AG10803 (cell line): ENCODE measurements at places on chromosomes 1 and 21.

GRCh38 chr1:54787604-54788003 lies 13.5 kb downstream of the TTC22 start:
- no peak for DNase-seq

- DNase-seq = no peak
These were observed 103.2 kb upstream of the KRTAP19-8 start for GRCh38 chr21:31141389-31142000.

- no peak for DNase-seq
These were observed 4.0 kb downstream of the SSX2IP start for GRCh38 chr1:84686223-84686622.

- DNase-seq = peak; percentile 94
These were observed 36.8 kb downstream of the CDC7 start for GRCh38 chr1:91537281-91537986.

DNA sequence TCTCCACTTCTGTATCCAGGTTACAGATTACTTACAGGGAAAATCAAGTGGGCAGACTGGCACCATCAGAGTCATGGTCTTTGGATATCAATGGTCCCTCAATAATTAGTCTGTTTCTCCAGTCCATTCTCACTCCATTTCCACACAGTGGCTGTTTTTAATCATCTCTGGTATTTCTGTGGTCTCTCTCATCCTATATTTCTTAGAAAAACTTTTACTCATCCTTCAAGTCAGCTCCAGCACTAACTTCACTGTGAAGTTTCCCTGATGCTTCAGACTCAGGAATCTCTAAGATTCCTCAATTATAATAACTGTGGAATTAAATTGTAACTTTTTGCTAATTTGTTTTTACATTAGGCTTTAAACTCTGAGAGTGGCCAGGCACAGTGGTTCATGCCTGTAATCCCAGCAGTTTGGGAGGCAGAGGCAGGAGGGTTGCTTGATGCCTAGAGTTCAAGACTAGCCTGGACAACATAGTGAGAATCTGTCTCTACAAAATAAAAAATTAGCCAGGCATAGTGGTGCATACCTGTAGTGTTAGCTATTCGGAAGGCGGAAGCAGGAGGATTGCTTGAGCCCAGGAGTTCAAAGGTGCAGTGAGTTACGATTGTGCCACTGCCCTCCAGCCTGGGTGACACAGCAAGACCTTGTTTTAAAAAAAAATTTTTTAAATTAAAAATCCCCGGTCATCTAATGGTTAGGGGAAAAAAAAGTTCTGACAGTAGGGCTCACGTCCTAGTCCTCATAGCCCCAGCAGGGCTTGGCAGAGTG lies 10.6 kb downstream of the CD160 start:
- DNase-seq = peak; percentile 64

- peak; percentile 9 for DNase-seq
These were observed 1.1 kb downstream of the ZSWIM5 start for GRCh38 chr1:45205011-45205909.

GRCh38 chr1:165954940-165955339 lies 127.5 kb downstream of the UCK2 start:
- DNase-seq = peak; percentile 89

DNA sequence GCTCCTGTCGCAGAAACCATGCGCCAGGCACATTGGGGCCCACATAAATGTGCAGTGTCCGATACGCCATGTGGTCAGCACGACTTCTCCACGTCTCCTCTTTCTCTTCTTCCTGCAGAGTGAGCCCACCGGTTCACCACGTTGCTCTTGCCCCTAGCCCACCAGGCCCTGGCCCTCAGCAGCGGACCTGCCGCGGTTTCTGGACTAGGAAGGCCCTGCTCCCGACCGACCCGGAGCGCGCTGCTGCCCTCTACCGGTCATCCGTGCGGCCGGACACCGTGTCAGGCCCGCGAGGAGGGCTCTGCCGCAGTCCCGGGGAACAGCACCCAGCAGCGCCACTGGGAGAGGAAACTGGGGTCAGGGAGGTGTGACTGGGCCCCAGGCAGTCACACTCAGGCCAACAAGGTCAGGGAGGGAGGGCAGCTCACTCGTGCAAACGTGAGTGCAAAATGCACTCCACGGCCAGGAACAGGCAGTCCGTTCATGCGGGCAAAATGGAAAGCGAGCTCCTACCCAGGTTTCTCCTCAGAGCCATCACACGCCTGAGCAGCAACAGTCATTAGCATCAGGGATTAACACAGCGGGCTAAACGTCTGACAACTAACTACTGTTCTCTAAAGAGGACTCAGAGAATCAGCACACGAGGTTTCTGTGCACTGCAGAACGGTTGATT lies 13.7 kb downstream of the TLR5 start:
- DNase-seq = peak; percentile 31

- DNase-seq = no peak
These were observed 288.3 kb downstream of the TGFB2 start for GRCh38 chr1:218633238-218633988.

DNA sequence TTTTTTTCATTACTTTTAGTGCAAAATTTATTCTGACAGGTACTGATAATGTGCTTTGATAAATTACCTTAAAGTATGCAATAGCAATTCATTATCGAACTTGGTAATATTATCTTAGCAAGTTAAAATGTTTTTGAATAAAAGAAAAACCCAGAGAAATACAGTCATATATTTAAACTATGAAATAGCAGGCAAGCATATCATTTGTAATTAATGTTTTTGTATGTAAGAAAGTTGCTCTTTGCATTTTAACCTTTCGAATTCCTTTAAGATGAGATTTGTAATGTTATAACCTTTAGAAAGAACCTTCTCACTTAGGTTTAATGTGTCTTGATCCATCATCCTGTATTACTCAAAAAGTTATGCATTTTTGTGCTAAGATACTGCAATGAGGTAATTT lies 585.6 kb downstream of the PTBP2 start:
- no peak for DNase-seq

DNA sequence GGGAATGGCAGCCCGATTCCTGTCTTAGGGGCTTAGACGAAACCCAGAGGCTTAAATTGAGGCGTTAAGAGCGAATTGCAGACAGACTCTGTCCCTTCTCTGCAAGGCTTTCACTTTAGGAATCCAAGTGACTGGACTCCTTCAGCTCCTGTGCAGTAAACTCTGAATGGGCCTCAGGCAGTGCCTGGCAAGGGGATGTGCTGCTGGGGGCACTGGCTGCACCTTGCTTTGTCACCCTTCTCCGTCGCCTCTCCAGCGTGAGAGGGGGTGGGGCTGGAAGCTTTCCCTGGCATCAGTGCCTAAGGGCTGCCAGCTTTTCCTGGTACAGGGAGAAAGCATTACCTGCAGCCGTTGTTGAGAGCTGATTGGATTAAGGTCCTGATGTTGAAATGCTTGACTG lies 39.9 kb upstream of the NFASC start:
- no peak for DNase-seq

GRCh38 chr1:160835751-160836150 lies 26.9 kb downstream of the CD244 start:
- DNase-seq = no peak

GRCh38 chr1:221439747-221440501 lies 302.0 kb downstream of the DUSP10 start:
- DNase-seq = peak; percentile 95

- peak; percentile 59 for DNase-seq
These were observed 16.7 kb downstream of the SNIP1 start for GRCh38 chr1:37537378-37537777.

- DNase-seq = no peak
These were observed 1.1 kb downstream of the TFF2 start for GRCh38 chr21:42349420-42350317.

GRCh38 chr21:34989337-34990151 lies 59.6 kb downstream of the RUNX1 start:
- no peak for DNase-seq

GRCh38 chr1:94627771-94628498 lies 86.4 kb upstream of the F3 start:
- no peak for DNase-seq

DNA sequence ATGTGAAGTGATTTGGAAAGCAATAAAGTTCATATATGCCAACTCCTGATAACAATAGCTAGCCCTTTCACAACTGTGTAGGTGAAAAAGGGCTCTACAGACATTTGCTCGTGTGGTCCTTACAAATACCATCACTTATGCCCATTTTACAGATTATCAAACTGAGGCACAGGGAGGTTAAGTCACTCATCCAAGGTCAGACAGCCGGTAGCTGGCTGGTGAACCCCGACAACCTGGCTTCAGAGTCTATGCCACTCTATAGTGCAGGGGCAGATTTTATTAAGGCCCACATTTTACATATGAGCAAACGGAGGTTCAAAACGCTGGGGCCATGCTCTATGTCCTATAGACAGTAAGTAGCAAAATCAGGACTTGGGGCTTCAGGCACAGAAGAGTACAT lies 280.5 kb downstream of the RRAGC start:
- DNase-seq = no peak

DNA sequence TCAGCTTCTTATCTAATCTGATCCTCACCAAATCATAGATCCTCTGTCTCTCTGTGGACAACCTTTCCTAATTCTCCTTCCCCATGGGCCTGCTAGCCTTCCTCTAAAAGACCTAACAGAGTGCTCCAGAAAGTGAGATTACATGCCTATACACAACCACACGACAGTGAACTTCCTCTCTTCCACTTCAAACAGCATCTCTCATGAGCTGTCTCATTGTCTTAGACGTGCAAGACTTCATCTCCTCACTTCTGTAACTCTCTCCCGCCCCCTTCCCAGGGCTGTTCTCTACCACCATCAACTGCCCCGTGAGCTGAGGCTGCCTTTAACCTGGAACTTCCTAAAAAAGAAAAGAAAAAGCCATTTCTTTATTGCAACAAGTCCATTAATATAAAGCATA lies 14.1 kb upstream of the A3GALT2 start:
- no peak for DNase-seq

- DNase-seq = peak; percentile 14
These were observed 82.4 kb upstream of the GPR88 start for GRCh38 chr1:100455478-100456072.

- DNase-seq = no peak
These were observed 112.9 kb downstream of the PTPN14 start for GRCh38 chr1:214438530-214438929.

- no peak for DNase-seq
These were observed 61.4 kb downstream of the MAGI3 start for GRCh38 chr1:113451710-113452109.

- no peak for DNase-seq
These were observed 13.9 kb downstream of the SH3BP5L start for GRCh38 chr1:248811514-248812490.

GRCh38 chr1:8395433-8395866 lies 77.5 kb downstream of the SLC45A1 start:
- DNase-seq = no peak

- DNase-seq = no peak
These were observed 29.1 kb downstream of the PLPP3 start for GRCh38 chr1:56550138-56550858.

- peak; percentile 39 for DNase-seq
These were observed 2.2 kb upstream of the G0S2 start for GRCh38 chr1:209672705-209673630.

- no peak for DNase-seq
These were observed 10.3 kb downstream of the TTC34 start for GRCh38 chr1:2791027-2791760.

GRCh38 chr1:85480566-85480965 lies 15.6 kb upstream of the DDAH1 start:
- no peak for DNase-seq

GRCh38 chr1:221696718-221697461 lies 45.0 kb downstream of the DUSP10 start:
- DNase-seq = no peak

DNA sequence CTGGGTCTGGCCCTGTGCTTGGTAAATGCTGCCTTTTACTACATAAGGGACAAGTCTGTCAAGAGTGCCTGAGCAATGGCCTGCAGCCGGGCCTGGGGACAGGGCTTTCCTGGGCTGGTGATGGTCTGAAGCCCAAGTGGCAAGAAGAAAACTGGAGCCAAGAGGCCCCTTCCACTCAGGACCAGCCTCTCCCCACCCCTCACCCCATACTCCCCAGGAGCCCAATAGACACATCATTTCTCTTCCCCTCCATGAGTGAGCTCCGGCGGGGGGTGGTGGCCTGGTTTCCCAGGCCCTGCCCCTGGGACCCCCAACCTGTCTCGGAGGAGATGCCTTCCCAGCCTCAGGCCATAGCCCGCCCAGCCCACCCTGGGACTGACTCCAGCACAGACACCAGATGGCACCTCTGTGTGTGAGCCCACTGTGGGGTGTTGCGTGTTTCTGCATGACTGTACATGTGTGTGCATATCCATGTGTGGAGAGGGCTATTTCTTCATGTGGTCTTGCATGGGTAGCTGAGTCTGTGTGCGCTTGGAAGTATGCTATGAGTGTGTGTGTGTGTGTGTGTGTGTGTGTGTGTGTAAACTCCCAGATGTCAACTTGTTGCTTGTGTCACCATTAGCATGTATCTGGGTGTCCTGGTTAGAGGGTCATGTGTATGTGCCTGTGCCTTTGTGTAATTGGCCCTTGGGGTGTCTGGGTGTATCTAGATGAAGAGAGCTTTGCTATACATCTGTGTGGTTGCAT lies 14.3 kb upstream of the LRP8 start:
- DNase-seq = no peak

DNA sequence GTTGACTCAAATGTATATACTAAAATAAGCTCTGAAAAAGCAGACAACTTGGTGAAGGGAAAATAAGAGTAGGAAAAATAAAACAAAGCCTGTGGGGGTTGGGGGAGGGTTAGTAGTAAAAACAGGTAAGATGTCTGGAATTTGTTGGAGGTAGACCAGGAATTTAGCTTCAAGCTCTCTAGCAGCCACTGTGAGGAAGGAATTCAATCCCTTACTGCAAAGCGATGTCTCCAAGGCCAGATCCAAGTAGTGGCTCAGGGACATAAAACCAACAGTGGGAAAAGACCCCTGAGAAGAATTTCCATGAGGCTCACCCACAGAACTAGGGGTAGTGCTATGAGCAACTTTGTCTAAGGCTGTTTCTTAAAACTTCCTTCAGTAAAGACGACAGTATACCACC lies 7.8 kb downstream of the ANGPTL7 start:
- no peak for DNase-seq

GRCh38 chr1:41396084-41396483 lies 34.9 kb downstream of the FOXO6 start:
- DNase-seq = no peak

DNA sequence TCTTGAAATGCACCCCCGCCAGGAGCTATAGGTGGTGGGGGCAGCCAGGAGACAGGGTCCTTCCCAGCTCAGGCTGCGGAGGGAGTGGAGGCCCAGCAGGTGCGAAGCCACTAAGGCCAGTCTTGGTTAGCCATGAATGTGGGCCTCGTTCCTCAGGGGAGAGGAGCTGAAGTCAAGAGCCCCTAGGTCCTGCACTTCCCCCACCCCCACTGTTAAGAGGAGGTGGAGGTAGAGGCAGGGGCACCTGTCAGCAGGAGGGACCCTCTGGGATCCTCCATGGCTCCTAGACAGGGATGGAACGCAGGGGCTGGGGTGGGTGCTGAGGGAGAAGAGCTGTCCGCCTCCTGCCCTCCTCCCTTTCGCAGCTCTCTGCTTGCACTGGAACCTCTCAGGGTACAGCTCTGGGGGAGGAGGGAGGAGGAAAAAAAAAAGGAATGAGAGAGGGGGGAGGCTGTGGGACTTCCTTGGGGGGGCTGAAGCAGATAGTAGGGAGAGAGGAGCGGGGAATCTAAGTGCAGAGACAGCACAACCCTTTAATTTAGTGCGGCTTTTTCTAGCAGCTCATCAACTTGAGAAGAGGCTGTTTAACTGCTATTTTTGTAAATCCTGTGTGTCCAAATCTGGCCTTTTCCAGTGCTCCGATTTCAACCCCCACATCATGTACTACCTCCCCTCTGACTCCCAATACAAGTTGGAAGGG lies 37.0 kb downstream of the MATN1 start:
- no peak for DNase-seq
